ENCODE measurements at places on chromosomes 1 and 21.
A peak's percentile ranks its signal among the peaks of the same experiment; 100 is the strongest.

- no peak for DNase-seq
Observed at GRCh38 chr21:34517039-34517438, 5.0 kb upstream of the KCNE1 start.

- peak; percentile 71 for DNase-seq
Observed at GRCh38 chr1:15046487-15047165, 106.9 kb upstream of the TMEM51 start.

- DNase-seq = peak; percentile 41
Observed at GRCh38 chr1:212485913-212486618, 53.3 kb downstream of the NENF start.

- no peak for DNase-seq
Observed at GRCh38 chr1:101995984-101996745, 561 bp downstream of the OLFM3 start.

DNA sequence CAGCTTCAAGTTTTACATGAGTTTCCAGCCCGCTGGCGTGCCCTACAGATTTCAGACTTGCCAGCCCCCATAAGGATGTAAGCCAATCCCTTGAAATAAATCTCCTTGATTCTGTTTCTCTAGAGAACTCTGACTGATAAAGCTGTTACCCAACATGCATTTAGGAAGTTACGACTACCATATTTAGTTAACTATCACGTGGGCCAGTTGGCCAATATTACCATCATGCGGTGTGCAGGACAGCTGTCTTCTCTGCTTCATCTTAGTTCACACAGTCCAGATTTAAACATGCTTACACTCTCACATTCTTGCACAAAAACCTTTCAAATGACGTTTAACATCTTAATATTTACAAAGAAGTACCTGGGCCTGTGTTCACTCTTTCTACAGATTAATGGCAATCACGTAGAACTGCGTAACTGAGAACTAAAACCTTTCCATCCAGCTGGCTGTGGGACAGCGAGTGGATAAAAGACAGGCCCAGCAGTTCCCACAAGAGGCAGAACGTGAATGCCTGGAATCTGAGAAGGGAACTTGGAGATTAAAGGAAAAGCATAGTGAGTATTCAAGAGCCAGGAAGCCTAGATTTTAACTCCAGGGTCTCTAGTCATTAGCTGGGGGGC, 20.8 kb downstream of the FAM177B start:
- no peak for DNase-seq

GRCh38 chr1:201570886-201571624, 32.1 kb downstream of the NAV1 start:
- DNase-seq = no peak

DNA sequence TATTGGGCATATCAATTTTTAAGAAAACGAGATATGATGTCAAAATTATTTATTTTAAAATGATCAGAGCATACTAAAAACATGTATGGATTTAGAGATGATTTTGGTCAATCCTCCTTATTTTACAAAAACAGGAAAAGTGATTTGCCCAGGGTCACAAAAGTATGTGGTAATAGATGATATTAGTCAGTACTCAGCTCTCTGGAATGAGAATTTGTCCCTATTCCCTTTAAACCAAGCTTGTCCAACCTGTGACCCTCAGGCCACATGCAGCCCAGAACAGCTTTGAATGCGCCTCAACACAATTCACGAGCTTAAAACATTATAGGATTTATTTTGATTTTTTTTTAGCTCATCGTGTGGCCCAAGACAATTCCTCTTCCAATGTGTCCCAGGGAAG, 104.7 kb downstream of the AKT3 start:
- DNase-seq = no peak

DNA sequence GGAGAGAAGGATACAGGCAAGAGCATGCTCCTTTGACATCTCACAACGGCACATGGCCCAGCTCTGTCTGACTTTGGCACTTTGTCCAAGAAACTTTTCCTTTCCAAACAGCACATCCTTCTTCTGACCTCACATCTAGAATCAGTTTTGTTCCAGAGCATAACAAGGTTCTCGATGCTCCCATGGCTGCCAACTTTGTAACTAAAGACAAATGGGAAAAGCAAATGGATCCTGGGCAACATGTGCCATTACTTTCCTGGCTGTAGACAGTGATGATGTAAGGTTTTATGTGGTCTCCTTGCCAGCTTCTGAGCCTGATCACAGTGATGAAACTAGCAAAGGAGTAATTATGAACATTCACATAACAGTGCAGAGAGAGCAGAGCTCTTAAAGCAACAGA, 171.8 kb upstream of the C1orf87 start:
- no peak for DNase-seq

GRCh38 chr1:173095632-173096031, 44.9 kb upstream of the TNFSF18 start:
- no peak for DNase-seq

DNA sequence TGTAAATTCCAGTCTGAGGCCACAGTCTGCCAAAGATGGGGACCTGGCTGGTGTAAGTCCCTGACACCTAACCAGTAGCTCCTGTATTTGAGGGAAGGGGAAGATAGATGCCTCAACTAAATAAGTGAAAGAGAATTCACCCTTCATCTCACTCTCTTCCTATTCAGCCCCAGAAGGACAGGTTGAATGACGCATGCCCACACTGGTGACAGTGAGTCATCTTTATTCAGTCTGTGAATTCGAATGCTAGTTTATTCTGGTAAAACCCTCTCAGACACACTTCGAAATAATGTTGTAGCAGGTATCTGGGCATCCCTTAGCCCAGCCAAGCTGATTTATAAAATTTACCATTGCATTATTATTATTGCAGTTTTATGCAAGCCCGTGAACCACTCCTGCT, 617.0 kb upstream of the PRMT6 start:
- DNase-seq = no peak

DNA sequence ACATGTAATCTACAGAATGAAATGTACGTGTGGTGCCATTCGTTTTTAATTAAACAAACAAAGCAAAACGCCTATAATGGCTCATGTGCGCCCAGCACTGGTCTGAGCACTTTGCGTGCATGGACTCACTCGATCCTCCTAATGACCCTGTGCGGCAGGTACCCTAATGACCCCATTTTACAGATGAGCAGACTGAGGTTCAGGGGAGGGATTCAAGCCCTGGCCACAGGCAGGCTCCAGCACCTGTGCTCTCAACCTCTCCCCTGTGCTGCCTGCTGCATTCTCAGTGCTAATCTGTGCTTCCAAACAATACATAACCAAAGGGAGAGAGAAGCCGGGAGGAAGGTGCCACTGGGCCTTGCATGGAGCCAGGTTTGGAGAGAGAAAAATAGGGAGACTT, 124.2 kb upstream of the ZBTB40 start:
- DNase-seq = no peak

GRCh38 chr1:175364424-175365076, 172.0 kb upstream of the KIAA0040 start:
- no peak for DNase-seq

- no peak for DNase-seq
Observed at GRCh38 chr1:31746687-31747086, 17.5 kb downstream of the ADGRB2 start.

GRCh38 chr1:91631718-91632330, 131.2 kb downstream of the CDC7 start:
- no peak for DNase-seq

- DNase-seq = no peak
Observed at GRCh38 chr1:203045821-203046594, 19.7 kb downstream of the PPFIA4 start.

- DNase-seq = no peak
Observed at GRCh38 chr1:55257958-55258357, 42.8 kb upstream of the USP24 start.

GRCh38 chr1:51281807-51282206, 45.7 kb downstream of the RNF11 start:
- DNase-seq = no peak

DNA sequence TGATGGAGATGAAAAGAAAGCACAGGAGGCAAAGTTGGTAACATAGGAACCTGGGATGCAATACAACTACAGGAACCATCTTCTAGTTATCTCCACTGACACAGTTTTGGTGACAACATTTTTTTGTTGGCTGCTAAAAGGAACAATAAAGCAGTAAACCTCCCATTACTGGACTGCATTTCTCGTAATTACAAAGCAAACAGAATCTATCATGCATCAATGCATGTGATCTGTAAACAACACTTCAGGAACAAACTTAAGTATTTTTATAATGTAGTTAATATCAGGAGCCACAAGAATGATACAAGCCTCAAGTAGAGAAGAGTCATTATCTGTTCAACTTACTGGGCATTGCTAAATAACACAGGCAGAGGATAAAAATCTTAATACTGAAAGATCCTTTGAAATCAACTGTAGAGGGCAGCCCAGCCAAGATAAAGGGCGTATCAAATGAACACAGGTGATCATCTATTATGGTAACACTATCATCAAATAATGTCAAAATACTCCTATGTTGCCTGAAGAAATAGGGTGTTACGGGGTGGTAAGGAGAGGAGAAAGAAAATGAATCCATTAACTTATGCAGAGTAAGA, 193.3 kb downstream of the EIF4G3 start:
- DNase-seq = no peak

- DNase-seq = no peak
Observed at GRCh38 chr1:175237389-175237788, 44.8 kb upstream of the KIAA0040 start.

DNA sequence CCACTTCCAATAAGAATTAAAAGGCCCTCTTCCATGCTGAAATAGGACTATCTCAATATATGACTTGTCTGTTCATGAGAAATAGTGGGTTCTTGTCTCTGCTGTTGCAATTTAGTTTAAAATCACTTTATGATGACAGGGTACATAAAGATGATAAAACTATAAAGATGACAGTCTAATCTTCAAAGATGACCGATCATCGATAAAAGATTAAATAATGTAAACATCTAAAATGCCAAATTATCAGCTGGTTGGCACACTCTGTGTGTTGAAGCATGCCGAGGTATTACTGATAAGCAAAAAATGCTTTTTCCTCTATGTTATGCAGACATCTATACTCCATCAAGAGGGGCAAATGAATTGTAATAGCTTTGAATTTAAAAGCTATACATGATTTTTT, 89.5 kb downstream of the ADGRL4 start:
- no peak for DNase-seq

DNA sequence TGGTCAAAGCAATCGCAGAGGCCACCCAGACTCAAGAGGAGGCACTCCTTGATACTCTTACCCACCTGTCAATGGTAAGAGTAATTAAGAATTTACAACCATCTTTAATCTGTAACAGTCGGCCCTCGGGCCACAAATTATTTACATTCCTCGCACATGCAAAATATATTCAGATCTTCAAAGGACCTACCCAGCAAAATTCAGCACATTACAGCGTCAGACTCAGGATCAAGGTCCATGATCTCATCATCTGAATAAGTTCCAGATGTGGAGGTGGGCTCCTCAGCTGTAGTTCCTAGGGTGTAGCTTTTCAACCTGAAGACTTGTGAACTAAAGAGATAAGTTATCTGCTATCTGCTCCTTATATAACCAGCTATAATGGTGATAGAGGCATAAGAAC, 17.1 kb upstream of the RNF11 start:
- DNase-seq = no peak

- DNase-seq = peak; percentile 33
Observed at GRCh38 chr1:4637616-4638344, 16.6 kb upstream of the AJAP1 start.

GRCh38 chr1:98644510-98644909, 17.0 kb upstream of the SNX7 start:
- no peak for DNase-seq

DNA sequence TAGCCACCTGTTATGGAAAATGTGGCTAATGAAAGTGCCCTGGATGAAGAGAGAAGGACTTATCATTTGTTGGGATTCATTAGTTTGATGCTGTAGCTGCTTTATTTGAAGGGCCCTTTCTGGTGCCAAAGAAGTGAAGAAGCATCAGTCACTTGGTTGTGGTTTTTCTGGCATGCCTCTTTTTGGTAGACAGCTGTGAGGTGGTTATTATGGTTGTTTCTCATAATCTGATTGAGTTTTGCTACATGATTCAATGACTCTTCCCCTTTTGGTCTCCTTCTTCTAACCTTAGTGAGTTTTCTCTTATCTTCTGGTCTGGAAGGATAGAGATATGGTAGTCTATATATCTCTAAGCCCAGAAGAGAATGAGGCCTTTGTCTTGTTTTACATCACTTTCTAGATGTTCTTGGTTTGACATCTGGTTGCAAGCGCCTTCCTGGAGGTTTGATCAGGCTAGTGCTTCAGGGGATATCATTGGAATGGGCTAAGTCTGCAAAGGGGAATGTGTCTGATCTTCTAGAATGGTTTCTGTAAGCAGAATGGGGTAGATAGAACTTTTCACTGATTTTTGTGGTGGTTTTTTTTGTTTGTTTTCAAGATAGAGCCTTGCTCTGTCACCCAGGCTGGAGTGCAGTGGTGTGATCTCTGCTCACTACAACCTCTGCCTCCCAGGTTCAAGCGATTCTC, 26.0 kb downstream of the ARID1A start:
- no peak for DNase-seq

DNA sequence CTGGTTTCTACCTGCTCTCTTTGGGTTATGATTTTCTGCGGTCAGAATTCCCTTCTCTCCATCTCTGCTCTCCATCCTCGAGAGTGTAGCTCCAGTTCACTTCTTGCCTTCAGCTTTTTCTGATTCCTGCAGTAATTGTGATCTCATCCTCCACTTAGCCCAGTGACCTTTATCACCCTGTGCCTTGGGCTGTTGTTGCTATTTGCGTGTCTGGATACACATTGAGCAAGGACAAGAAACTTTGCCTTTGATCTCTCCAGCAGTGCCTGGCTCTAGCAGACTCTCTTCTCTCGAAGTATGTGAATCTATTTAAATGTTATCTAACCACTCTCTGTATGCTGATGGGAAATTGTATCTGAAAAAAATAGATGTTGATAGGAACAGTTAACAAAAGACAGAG, 76.4 kb upstream of the MARK1 start:
- no peak for DNase-seq

DNA sequence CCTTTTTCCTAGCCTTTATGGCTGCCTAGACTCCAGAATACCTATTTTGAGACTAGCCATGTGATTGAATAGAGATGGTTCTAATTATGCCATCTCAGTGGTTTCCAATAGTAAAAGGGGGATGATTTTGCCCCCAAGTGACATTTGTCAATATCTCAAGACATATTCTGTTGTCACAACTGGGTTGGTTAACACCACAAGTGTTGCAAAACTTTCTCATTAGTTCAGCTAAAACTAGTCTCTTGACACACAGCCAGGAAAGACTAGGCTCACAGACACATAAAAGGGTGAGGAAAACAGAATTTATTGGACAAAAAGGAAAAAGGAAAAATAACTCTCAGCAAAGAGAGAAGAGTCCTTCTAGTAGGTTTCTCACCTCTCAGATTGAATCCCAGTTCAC, 39.9 kb upstream of the GBP5 start:
- no peak for DNase-seq

GRCh38 chr1:183881387-183882131, 76.6 kb downstream of the RGL1 start:
- peak; percentile 56 for DNase-seq

GRCh38 chr21:25614441-25614840, 7.2 kb upstream of the MRPL39 start:
- no peak for DNase-seq

- no peak for DNase-seq
Observed at GRCh38 chr1:45134461-45134873, 71.9 kb downstream of the ZSWIM5 start.

- DNase-seq = no peak
Observed at GRCh38 chr1:170640581-170640980, 23.4 kb upstream of the PRRX1 start.
